ENCODE measurements at places on chromosomes 2 and 18. TPM values are rescaled to one million over a fixed set of nuclear protein-coding genes. Genes with fewer than 3 reads are reported as not detected.

Gene FOXI3
- not detected for total RNA-seq

Gene CFAP210
- total RNA-seq, result 0.16 TPM

Gene DBI
- 227 TPM for total RNA-seq

Gene CYP26B1
- 21.0 TPM for total RNA-seq

Gene SAG
- not detected for total RNA-seq

DNA sequence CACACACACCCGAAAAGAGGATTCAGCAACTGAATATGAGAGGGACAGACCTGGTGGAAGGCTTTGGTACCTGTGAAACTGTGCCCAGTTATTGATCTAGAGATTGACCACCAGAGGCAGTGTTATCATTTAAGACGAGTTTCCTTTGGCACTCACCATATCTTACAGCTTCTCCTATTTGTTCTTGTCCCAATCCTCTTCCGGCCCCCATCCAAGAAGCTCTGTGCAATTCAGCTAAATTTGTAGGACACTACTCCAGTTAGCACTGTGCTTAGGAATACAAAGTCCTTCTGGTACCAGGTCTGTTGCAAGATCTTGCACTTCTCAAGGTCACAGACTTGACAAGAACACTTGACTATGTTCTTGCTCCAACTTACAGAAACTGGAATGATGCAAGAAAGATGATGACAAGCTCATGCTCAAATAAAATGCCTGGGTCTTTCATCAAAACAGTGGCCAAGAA is 177.7 kb downstream of the TMEM247 start:
- peak; percentile 41 for DNase-seq

DNA sequence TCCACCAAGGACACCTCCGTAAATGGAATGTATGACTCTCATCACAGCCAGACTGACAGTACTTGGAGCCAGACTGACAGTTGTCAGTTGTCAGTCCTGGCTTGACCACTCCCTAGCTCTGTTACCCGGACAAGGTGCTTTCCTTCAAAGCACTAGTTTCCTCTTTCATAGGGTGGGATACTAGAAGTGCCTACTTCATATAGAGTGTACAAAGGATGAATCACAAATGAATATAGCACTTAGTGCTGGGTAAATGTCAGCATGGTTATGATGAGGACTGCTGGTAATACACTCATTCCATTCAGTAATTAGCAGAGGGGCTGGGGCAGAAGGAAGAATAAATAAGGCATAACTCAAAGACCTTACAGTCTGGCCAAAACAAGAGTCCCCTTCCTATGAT is 91.4 kb downstream of the ARL4C start:
- DNase-seq, result no peak

GRCh38 chr2:14492920-14493503 is 139.5 kb upstream of the LRATD1 start:
- DNase-seq, result no peak

DNA sequence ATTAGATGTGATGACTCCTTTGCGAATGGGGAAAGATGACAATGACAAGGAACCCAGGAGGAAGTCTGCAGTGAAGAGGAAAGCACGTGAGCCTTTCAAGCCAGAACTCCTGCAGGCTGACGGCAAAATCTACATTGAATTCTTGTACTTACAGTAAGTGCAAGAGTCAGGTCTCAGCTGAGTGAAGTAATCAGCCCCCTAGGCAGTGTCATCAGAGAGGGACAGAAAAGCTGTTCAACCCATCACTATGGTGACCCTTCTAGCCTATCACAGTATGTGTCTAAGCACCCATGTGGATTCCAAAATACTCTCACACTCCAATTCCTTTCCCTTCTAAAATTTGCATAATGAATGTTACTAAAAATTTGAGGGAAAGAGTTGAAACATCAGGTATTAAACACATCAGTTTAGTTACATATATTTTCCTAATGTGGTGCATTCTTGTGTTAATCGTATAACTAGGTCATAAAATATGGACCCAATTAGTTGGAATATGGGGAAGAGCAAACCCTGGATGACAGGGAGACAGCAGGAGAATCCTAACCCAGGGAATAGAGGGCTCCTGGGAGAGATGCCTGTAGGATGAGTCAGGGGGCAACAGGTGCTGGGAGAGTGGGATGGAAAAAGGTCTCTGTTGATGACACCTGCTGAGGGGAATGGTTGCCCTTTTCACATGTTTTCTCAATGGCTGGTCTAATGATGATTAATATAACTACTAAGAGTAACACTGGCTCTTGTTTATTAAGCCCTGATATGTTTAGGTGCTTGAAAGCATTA is 39.5 kb downstream of the VWC2L start:
- DNase-seq, result no peak

- DNase-seq, result no peak
These were observed 13.5 kb downstream of the MALL start for GRCh38 chr2:110101901-110102803.

DNA sequence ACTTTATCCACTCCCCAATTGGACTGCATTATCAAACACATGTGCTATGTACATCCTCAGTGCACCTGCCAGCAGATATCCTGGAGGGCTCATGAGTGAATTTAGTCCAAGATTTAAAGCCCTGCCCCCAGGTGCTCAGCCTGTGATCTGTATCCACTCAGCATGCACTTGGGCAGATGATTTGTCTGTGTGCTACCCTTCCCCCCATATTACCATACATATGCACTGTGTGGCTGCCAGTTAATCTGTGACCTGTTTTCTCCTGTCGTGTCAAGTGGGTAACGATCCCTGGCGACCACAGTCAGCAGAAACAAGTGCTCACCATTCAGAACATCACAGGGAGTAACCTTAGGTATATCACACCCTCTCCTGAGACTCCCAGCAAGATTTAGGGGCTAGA is 10.2 kb downstream of the NAGK start:
- DNase-seq, result no peak

- DNase-seq, result no peak
These were observed 339.8 kb upstream of the CDH7 start for GRCh38 chr18:65411061-65411460.

DNA sequence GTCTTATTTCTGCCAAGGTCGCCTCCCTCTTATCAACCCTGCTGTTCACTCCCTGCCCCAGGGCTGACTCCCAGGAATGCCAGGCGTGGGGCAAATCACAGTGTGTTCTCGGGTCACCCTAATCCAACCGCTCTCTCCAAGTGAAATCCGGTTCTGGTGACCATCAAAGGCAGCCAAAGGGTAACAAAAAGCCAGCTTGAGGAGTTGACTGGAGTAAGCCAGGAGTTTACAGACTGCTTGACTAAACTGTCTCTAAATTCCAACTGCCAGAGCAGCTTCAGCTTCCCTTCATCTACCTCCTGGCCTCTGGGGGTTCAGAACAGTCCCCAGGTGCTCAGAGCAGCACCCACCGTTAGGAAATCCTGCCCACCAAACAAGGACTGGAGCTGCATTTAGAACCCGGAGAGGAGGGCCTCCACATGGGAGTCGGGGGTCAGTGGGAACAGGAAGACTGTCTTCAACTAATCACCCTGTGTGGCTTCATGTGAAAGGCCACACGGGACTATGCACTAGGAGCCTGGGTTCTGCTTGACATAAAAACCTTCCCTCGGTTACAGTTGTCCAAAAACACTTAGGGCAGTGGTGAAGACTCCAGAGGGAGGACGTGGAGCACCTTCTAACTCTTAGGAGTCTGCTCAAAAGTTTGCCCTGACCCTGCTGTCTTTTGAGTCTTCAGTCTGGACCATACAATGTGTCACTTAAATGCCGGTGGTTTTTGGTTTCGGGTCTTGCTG is 24.2 kb upstream of the MCFD2 start:
- DNase-seq, result no peak

DNA sequence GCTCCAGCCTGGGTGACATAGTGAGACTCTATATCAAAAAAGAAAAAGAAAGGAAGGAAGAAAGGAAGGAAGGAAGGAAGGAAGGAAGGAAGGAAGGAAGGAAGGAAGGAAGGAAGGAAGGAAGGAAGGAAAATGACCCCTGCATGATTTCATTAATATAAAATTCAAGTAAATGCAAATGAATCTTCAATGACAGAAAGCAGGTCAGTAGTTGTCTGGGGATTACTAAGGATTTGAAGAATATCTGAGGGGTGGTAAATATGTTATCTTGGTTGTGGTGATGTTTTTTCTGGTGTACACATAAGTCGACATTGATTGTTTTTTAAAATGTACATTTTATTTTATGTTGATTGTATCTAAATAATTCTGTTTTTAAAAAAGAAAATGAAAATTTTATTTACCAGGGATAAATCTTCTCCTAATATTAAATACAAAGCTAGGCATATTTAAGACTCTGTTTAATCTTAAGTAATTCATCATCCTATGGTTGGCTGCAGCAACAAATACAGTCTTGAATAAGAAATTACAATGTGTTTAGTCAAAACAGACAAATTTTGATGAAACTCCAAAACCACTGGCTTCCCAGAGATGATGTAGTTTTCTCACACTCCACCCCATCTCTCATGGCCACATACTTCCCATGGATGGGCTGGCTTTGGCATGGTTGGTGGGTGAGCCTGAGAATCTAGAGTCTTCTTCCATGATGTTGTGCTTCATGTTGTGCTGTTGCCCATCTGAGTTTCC is 314.7 kb upstream of the REG3G start:
- no peak for DNase-seq

- no peak for DNase-seq
These were observed 70.9 kb upstream of the EML6 start for GRCh38 chr2:54652540-54652939.

DNA sequence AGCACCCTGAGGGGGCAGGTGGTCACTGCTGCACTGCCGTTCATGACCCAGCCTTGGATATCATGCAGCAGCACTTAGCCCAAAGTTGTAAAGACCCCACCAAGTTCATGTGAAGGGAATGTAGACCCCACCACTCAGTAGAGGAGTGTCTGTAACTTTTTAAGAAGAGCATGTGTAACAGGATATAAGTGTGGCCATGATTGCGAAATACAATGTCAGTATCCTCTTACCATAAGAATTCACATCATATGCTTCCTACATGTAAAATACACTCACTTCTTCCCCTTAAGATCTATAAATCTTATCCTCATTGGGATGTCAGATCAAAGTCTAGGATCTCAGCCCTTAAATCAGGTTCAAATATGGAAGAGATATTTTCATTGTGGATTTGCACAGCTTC is 276.9 kb downstream of the PTPRM start:
- no peak for DNase-seq

DNA sequence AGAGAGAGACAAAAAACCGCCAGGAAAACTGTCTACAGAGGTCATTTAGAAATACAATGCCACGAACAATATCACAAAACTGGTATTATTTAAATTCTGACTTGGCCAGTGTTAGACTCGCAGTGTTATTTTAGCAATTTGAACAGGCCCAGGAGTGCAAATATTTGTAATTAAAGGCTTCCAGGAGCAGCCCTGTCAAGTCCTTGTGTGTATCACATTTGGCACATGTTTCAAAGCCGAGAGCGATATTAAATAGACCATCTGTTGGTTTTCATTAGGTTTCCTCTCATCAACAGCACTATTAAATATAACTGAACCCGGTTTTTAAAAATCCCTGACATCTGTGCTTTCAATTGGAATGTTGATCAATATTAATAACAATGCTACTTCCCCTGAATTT is 656.9 kb downstream of the TSN start:
- no peak for DNase-seq

DNA sequence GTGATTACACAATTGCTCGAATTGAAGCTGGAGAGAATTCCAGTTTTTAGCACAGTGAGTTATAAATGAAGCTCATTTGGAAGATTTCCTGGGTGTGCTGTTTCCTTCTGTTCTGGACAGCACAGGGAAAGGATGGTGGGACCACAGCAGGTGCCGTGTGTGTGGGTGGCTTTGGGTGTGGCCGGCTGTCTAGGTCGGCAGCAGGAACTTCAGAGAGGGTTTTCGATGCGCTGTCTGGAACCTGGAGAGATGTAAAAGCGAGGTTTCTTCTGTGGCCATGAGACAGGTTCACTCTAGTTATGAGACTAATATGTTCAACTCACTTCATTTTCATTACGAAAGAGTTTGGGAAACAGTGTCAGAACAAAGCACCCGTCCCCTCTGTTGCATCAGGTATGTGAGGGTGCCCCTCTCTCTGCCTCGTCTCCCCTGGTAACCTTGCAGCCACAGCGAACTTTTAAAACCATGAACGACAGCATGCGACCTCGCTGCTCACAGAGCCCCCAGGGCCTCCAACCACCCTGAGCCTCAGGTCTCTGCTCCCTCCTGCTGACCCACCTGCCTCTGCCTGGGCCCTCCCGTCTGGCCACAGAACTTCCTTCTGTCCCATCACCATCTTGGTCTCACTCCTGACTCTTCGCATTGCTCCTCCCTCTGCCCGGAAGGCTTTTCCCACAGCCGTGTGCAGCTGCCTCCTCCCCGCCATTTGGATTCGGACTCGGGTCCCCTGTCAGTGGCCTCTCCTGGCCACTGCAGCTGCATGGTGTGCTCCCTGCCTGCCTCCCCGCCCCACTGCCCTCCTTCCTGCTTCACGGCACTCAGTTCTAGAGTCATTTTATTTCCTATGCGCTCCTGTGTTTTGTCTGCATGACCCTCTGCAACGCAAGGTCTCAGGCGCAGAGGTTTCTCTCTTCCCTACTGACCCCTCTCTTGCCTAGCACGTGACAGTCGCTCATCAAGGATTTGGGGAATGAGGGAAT is 151.2 kb downstream of the NDUFA10 start:
- no peak for DNase-seq

- DNase-seq, result peak; percentile 73
These were observed 75.1 kb downstream of the SH3BP4 start for GRCh38 chr2:235026649-235027557.

All from left cardiac atrium (tissue), 4 donors.